ENCODE measurements at places on chromosomes 11 and 22.

DNA sequence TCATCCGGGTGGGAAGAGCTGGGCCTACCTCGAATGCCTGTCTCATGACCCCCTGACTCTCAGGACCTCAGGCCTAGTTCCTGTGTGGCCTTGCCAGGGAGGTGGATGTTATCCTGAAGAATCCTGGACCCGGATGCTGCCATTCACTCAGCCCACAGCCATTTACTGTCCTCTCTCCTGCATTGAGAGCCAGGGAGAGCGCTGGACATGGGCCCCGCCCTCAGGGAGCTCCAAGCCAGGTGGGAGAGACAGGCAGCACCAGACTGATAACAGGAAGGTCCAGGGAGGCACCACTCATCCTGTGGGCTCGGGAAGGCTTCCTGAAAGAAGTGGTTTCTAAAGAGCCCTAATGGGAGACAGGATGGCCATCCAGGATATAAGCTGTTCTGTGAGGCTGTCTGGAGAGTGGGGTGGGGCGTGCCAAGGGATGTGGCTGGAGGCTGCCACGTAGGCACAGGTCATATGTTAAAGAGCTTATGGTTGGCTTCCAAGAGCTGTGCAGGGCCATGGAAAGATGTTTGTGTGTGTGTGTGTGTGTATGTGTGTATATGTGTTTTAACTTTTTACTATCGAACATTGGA lies 8.6 kb downstream of the SERPINH1 start:
- DNase-seq, result no peak

DNA sequence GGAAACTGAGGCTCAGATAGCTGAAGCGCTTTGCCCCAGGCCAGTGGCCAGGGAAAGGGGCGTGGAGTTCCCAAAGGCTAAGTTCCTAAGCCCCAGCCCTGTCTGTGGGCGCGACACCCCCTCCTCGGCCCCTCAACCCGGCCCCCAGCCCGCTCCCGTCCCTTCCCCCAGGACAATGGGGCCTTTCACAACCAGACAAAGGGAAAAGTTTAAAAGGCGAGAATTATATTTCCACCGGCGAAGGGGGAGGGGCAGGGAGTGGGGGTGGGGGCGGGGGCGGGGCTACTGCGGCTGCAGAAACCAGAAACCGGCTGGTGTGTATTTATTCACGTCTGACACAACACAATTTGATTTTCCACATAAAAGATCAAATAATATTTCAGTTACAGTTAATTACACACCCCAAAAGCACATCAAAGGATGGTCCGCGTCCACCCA lies 192.1 kb downstream of the MN1 start:
- DNase-seq, result no peak

GRCh38 chr11:91164452-91164822 lies 941.6 kb upstream of the CHORDC1 start:
- DNase-seq, result no peak

- no peak for DNase-seq
Measured at GRCh38 chr22:43106302-43106701, 4.2 kb upstream of the BIK start.

DNA sequence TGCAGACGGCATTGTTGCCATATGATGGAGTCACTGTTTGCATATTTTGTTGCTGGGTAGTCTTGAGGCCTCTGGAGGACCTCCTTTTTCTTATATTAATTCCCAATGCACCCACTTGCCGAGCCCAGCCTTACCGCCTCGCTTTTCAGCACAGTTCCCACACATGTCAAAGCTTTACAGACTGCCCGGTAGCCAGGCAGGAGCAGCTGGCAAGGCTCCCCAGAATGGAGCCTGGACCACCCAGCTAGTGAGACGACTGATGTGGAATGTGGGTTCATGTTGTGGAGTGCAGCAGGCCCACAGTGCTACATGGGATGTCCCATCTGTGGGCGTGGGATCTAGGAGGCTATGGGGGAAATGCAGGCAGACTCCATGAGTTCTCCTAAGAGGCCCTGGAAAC lies 99.4 kb upstream of the MTMR2 start:
- no peak for DNase-seq

DNA sequence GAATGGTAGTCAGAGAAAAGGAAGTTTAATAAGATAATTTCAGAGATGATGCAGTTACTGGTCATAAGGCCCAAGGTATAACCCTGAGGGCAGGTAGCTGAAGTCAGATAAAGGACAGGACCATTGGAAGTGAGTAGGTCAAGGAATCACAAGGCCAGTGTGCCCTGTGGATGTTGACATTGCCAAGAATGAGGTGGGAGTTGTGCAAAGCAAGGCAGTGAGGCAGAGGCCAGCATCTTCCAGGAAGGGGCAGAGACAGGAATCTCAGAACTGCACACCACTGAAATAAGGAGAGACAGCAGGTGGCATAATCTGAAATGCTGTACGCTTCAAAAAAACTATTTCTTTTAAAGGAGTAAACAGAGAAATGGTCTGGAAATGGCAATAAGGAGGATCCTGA lies 61.4 kb downstream of the ABTB2 start:
- no peak for DNase-seq

GRCh38 chr11:1780700-1781592 lies 17.2 kb upstream of the CTSD start:
- DNase-seq, result no peak

DNA sequence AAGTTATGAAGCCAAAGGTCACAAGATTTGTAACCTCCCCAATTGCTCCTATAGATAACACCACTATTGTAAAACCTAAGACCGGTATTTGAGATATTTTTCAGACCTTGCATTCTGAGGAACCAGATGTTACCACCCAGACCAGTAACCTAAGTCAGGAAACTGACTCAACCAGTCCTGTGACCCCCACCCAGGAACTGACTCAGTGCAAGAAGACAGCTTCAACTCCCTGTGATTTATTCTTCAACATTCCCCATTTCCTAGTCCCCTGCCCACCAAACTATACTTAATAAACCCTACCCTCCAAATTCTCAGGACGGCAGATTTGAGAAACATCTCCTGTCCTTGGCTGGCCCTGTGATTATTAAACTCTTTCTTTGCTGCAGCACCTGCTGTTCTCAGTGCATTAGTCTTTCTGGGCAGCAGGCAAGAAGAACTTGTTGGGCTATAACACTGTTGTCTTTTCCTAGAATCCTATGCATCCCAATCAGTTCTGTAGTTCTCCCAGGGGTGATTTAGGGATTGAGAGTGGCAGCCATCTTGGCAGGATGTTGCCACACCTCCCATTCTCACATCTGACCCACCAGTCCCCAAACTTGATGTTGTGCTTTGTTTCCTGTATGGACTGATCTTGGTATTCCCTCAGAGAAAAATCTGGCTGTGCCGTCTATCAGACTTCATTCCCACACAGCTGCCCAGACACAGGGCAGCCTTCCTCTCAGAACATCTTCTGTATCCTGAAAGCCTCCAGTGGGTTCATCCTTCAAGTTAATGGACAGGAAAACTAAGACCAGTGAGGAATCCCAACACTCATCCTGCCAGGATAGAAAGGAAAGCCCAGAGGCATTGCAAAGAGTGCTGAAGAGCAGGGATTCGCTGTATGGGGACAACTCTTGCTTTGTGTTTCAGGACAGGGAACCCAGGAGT lies 104.0 kb downstream of the PDE2A start:
- no peak for DNase-seq

DNA sequence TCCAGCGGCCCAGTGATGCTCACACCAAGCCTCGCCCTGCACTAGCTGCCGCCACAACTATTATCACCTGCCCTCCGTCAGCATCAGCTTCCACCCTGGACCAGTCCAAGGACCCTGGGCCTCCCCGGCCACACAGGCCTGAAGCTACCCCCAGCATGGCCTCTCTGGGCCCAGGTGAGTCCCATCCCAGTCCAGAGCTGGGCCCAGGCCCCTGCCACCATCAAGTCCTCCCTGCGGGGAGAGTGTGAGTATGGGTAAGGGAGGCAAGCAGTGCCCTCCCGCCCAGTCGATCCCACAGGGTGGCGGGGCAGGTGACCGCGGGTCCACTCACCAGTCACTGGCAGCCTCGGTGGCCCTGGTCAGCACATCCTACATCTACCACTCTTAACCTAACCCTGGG lies 9.5 kb upstream of the SUSD2 start:
- no peak for DNase-seq

DNA sequence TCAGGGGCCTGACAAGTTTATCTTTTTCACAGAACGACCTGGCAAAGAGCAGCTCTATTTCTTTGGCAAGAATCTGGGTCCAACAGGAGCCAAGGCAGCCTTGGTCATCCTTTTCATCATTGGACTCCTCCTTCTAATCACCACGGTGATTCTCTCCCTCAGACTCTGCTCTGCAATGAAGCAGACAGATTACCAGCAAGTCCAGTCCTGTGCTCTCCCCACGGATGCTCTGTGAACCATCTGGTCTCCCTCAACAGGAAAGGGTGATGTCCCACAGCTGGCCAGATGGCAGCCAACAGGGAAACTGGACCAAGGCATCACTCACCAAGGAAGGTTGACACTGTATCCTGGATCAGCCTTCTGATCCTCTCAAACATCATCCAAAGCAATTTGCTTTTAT lies 17.0 kb upstream of the PANX1 start:
- DNase-seq, result no peak

GRCh38 chr22:24894220-24894975 lies 52.1 kb downstream of the LHFPL7 start:
- no peak for DNase-seq

- DNase-seq, result no peak
Measured at GRCh38 chr11:61602775-61603569, 22.1 kb upstream of the SYT7 start.

DNA sequence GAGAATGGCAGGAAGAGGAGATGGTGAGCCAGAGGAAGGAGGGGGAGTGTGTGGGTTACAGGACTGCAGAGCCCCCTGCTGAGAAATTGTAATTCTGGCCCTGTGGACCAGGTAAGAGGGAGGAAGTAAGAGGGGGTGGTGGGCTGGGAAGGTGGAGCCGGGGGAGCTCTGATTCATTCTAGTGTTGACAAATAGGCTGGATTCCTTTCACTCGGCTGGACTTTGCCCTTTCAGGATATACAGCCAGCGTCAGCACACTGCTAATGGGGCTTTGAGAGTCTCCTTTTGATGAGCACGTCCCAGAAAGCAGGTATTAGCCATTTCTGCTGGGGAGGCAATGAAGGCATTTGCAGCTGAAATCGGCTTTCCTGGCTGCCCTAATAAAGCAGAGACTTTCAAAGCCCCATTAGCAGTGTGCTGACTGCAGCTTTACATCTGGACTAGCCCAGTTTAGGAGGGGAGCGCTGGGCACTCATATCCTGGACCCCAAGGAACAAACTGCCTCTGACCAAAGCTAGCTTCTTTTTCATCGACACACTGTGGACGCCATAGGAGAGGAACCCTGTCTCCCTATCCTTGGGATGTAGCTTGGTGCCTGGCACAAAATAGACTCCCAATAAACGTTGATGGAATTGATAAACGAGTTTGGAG lies 44.8 kb upstream of the CADM1 start:
- DNase-seq, result no peak

DNA sequence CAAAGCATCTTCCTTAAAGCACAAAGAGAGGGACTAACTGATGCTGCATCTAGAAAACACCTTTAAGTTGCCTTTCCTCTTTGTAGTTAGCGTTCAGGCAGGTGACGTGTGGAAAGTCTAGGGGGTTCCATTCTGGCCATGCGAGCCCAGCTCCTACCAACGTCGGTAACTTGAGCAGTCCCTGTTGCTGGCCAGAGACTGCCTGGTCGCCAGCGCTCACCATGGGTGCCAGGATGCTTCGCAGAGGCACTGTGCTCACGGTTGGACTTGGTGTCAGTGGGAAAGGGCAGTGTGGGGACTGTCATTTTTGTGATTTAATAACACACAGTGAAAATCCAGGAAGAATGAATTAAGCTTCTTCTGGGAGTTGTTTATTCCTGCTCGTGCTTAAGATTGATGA lies 40.6 kb downstream of the PPP2R1B start:
- DNase-seq, result no peak

DNA sequence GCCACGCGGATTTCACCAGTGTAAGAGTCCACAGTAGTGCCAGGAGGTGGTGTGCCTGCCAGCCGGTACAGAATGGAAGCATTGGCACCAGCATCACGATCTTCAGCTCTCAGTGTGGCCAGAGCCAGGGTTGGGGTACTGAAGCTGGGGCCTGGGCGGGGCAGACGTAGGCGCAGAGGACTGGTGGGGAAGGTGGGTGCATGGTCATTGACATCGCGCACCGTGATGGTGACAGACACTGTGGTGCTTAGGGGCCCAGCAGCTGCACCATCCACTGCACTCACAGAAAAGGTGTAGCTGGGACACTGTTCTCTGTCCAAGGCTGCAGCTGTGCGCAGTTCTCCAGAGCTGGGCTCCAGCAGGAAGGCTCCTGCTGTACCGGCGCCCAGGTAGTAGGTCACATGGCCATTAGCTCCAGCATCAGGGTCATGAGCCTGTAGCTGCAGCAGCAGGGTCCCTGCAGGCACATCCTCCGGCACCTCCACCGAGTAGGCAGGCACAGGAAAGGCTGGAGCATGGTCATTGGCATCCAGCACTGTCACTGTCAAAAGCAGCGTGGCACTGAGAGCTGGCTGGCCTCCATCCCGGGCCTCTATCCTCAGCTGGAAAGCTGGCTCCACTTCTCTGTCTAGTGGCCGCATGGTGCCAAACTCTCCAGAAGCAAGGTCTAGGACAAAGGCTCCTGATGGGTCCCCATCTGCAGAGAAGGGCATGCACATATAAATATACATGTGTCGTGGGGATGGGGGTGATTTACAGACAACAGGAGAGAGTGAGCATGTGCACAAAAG lies 7.9 kb upstream of the TPP1 start:
- DNase-seq, result no peak

DNA sequence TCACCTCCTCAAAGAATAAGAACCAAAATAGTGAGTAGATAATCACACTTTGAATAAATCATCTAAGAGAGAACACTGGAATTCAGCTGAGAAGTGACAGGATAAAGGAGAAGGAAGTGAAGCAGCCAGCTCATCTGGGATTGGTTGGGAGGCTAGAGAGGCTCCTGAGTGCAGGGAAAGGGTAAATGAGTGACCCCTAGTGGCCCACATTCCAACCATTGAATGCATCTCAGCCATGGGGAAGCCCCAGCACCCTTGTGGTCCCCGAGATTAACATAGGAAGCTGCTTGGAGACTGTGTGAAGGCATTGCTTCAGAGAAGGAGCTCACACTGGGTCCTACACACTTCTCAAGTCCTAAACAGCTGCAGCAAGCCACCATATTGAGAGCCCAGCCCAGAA lies 82.3 kb downstream of the JRKL start:
- DNase-seq, result no peak

DNA sequence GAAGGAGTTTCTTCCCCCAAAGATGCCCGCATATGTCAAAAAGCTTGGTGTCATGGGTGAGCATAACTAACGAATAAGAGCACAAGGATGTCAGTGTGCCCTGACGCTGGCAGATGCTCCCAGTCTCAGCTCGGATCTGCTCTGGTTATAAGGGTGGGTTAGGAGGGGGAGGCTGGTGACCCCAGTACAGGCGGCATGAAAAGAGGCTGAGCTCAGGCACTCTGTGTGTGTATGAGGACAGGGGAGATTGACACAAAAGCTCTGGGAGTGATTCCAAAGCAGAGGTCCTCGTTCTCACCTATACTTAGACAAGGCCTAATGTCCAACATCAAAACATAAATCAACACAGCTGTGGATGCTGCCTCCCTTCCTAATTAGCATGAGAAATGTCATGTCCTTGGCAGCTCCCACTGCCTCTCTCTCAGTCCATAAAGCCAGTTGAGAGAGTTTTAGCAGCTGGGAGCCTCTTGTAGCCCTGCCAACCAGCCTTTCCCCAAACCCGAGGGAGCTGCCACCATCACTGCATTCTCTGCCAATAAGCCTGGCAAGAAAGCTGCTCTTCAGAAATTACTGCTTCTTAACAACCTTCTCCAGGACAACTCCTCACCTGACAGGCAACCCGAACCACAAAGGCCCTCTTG lies 59.8 kb downstream of the SC5D start:
- DNase-seq, result no peak

Data from central memory CD4-positive, alpha-beta T cell (primary cell).